ENCODE measurements at places on chromosomes 12 and 14.
A peak's percentile ranks its signal among the peaks of the same experiment; 100 is the strongest.

DNA sequence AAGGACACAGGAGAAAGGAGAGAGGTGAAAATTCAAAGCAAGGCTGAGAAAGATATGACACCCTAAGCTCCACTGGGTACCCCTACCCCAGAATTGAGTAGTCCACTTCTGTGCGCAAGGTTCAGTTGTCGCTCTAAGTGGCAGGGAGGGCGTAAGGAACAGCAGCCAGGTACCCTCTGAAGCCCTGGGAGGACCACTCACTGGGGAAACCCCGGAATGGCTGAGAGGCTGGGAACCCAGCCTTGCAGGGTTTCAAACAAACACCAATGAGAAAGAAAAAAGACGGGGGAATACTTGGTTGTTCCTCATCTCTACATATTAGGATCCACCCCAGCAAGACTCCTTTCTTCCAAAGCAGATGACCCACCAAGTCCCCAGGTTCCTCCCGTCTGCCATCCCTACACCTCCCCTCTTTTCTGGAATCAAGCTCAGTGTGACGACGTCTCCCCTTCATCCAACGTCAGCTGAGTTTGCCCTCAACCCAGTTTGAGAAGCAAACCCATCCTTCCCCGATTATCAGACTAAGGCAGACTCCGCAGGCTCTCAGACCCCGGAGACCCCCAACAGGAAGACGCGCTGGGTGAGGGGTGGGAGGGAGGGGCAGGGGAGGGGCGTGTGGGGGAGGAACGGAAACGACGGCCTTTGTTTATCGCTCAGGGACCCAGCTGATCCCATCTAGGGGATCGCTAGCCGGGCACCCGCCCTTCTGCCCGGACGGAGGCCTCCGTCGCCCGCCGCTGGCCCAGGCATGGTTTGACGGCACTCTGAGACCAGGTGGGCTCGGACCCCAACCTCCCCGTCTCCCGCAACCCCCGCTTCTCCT, 795 bp downstream of the LMBR1L start:
- no peaks in the 10 kb centered on the region for H3K27me3 ChIP-seq
- H3K27ac ChIP-seq, result peak overlapping the region; percentile 74

DNA sequence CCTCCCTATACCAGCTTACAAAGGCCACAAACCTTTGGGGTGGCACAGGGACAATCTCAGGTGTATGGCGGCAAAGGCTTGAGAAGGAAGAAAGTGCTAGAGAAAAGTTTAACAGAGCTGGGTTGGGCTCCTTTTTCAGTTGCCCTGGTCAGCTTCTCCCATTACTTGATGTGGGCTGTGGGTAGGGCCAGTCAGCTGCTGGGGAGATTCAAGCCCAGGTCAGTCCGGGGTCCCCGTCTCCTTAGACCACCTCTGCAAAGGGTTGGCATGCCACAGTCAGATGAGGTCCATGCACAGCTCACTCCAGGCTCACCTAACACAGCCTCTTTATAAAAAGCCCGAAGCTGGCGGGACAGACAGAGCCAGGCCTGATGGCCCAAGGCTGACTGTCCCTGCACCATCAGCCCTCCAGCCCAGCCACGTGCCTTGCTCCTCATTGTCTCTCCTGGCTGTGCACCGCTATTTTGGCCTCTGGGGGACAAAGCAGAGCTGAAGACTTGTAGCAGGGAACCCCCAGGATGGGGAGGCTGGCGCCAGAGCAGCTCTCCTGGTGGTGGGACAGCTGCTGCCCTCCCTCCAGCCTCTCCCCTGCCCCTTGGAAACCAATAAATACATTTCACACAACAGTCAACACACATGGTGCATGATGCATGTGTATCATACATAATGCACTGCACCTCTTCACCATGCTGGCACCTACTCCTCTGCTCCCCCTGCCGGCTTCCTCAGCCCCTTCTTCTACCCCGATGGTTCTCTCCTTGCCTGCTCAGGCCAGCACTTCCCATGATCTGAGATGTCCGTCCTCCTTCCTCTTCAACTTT, 61.7 kb upstream of the DDX11 start:
- no peaks in the 10 kb centered on the region for H3K36me3 ChIP-seq
- H3K27ac ChIP-seq, result no peak overlapping the region
- H3K4me1 ChIP-seq, result no peaks in the 10 kb centered on the region
- no peaks in the 10 kb centered on the region for H3K27me3 ChIP-seq
- H3K4me3 ChIP-seq, result no peak overlapping the region

DNA sequence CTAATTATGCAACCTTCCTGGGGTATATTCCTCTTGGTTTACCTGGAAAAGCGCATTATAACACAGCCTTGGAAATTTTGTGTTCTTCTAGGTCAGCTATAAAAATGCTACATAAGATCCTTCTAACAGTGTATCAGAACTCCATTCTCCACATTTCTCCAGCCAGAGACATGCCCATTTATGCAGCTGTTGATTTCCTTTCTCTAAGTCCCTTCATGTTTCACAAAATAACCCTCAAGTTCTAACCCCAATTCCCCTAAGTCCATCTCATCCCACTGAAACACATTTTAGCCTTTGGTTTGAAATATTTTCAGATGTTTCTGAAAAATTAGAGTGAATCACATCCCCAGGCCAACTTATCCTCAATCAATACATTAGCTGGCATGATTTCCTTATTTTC, 20.9 kb upstream of the HDAC7 start:
- no peaks in the 10 kb centered on the region for H3K27me3 ChIP-seq
- peaks cover 6% of the 10 kb centered on the region for H3K36me3 ChIP-seq

DNA sequence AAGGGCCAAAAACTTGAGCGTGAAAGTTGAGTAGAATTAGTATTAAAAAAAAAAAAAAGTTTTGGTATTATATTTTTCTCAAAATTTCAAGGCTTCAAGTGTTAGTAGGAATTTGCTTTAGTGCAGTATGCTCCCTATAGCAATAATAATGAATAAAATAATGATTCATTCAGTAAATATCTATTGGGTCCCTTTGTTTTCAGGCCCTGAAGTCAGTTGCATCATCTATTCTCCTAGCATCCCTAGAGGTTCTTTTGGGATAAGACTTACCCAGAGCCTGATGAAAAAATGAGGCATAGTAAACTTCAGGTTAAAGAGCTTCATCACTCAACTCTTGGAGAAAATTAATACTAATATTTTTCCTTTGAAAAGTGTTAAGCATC, 1.1 kb downstream of the KMT5A start:
- peak; percentile 64 for DNase-seq
- peaks cover 7% of the 10 kb centered on the region for H3K4me1 ChIP-seq
- peaks cover under 1% of the 10 kb centered on the region for H3K36me3 ChIP-seq
- peak overlapping the region; percentile 82 for H3K4me3 ChIP-seq
- H3K27ac ChIP-seq, result peak overlapping the region; percentile 71

DNA sequence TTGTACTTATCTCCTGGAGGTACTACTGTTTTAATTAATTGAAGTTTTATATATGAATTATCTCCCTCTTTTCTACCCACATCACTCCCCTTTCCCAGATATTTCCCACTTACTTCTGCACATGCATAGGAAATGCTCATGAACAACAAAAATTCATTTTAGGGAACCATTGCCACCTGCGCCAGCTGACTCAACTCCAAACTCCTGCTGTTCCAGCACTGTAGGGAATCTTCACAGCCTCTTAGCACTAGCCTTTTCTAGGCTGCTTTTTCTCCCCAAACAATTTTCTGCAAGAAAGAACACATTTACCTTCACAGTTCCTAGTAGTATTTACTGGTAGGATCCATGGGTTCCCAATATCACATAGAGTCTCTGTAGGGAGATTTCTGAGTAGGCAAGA, 268.4 kb downstream of the LRFN5 start:
- H3K27me3 ChIP-seq, result no peaks in the 10 kb centered on the region
- no peaks in the 10 kb centered on the region for H3K36me3 ChIP-seq

DNA sequence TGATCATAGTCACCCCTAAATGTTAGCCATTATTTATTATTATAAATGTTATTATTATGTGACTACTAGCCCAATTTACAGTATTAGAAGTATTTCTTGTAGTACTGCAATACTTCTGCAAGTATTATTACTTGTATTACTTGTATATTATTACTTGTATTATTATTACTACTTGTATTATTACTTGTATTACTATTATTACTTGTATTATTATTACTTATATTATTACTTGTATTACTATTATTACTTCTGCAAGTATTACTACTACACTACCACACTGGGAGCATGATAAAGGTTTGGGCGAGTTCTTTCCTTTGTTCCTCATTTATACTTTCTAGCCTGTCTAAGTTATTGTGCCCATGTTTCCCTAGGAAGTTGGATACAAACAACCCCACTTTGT, 67.9 kb downstream of the NOS1 start:
- H3K27ac ChIP-seq, result no peak overlapping the region
- H3K4me1 ChIP-seq, result no peaks in the 10 kb centered on the region
- no peak overlapping the region for H3K4me3 ChIP-seq
- H3K27me3 ChIP-seq, result no peaks in the 10 kb centered on the region
- H3K36me3 ChIP-seq, result no peaks in the 10 kb centered on the region

GRCh38 chr14:92516344-92516965, 2.9 kb downstream of the RIN3 start:
- no peaks in the 10 kb centered on the region for H3K36me3 ChIP-seq
- no peak for DNase-seq
- no peaks in the 10 kb centered on the region for H3K27me3 ChIP-seq
- no peak overlapping the region for H3K27ac ChIP-seq
- peaks cover 2% of the 10 kb centered on the region for H3K4me1 ChIP-seq
- no peak overlapping the region for H3K4me3 ChIP-seq

DNA sequence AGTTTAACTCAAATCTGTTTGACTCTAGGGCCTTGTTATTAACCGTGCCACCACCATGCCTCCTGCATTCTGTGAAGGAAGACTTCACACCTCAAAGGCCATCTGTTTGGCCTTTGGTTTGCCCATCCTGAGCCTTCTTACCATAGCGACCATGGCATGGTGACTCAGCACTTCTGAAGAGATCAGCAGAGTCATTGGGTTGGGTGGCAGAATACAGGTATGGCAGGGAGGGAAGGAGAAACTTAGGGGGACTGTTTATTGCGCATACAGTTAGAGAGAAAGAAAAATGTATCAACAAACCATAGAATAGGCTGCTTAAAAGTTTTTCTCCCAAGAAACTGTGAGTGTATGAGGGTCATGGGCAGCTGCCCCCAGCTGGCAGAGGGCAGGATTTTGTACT, 49.2 kb downstream of the DAD1 start:
- DNase-seq, result no peak
- H3K27ac ChIP-seq, result no peak overlapping the region
- H3K27me3 ChIP-seq, result no peaks in the 10 kb centered on the region
- H3K36me3 ChIP-seq, result no peaks in the 10 kb centered on the region
- peaks cover 9% of the 10 kb centered on the region for H3K4me1 ChIP-seq

DNA sequence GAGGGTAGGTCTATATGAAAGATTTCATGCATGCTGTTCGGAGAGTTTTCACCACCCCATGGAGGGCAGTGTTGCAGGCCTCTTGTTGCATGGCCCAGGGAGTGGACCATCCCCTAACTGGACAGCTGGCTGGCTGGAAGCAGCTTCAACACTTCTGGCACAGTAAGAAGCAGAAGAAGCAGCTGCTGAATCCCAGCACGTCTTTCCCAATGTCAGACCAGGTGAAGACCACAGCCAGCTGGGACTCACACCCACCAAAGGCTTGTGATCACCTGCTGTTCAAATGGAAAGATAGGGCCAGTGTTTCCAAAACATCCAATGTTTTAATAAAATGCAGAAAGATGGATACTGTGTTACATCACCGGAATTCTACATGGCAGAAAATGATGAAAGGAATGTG, 1423.6 kb downstream of the AACS start:
- no peaks in the 10 kb centered on the region for H3K4me1 ChIP-seq
- no peak overlapping the region for H3K4me3 ChIP-seq
- no peak for DNase-seq
- H3K27ac ChIP-seq, result no peak overlapping the region
- no peaks in the 10 kb centered on the region for H3K27me3 ChIP-seq

- H3K4me3 ChIP-seq, result no peak overlapping the region
- no peak overlapping the region for H3K27ac ChIP-seq
- H3K36me3 ChIP-seq, result no peaks in the 10 kb centered on the region
- no peaks in the 10 kb centered on the region for H3K27me3 ChIP-seq
- no peaks in the 10 kb centered on the region for H3K4me1 ChIP-seq
- DNase-seq, result no peak
Observed at GRCh38 chr14:41446008-41446407, 160.7 kb upstream of the LRFN5 start.

All from fibroblast of lung (primary cell).